ENCODE measurements at places on chromosomes 2 and 18.

DNA sequence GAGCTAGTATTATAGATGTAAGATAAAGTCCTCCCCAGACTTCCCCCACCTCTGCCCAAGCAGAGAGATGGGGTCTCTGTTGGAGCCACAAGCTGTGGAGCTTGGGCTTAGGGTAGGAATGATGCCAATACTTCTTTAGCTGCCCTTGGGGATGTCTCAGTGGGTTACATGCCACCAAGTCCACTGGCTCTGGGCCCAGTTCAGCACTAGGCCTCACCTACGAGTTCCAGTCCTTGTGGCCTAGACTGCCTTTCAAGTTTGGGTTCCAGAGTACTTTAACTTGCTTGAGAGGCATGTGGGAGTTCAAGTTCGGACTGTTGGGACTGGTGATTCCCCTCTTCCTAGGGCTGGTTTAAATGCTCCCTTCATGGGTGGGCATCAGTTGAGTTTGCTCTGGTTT, 272.4 kb downstream of the PTPRM start:
- DNase-seq: no peak

GRCh38 chr2:233178994-233179847, 72.3 kb upstream of the ATG16L1 start:
- no peak for DNase-seq

- no peak for DNase-seq
These were observed 172.8 kb downstream of the RNF144A start for GRCh38 chr2:7089898-7090510.

GRCh38 chr18:66495844-66496243, 108.0 kb downstream of the CDH19 start:
- DNase-seq: no peak

DNA sequence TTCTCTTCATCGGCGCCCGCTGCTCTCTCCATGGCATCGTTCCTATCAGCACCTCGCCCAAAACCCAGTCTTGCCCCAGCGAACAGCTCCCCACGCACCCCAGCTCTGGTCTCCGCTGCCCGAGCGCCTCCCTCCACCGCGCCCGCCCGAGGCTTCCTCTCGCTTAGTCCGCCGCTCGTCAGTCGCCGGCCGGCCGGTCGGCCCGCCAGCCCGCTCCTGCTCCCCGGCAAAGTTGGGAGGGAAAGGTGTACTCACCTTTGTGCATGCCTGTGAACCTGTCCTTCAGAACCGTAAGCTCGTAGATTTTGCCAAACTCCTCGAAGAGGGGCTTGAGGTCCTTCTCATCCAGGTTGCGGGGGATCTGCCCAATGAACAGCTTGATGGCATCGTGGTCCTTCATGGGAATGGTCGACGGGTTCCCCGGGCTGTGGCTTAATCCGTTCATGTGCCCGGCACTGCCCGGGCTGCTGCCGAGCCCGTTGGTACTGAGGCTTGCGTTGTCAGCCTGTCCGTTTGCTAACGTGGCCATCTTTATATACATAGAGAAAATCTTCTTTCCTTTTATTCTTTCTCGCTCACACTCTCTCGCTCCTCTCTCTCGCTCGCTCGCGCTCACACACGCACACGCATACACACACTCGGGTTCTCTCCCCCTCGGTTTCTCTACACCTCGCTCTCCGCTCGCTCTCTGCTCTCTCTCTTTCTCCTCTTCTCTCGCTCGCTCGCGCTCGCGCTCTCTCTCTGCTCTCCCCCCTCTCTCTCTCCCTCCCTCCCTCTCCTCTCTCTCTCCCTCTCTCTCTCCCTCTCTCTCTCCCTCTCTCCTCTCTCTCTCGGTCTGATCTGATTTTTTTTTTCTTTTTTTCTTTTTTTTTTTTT, at the start of gene CELF4:
TSS of gene CELF4 (minus strand) at position 698 of the 876 bp plus-strand sequence.
- DNase-seq: no peak

DNA sequence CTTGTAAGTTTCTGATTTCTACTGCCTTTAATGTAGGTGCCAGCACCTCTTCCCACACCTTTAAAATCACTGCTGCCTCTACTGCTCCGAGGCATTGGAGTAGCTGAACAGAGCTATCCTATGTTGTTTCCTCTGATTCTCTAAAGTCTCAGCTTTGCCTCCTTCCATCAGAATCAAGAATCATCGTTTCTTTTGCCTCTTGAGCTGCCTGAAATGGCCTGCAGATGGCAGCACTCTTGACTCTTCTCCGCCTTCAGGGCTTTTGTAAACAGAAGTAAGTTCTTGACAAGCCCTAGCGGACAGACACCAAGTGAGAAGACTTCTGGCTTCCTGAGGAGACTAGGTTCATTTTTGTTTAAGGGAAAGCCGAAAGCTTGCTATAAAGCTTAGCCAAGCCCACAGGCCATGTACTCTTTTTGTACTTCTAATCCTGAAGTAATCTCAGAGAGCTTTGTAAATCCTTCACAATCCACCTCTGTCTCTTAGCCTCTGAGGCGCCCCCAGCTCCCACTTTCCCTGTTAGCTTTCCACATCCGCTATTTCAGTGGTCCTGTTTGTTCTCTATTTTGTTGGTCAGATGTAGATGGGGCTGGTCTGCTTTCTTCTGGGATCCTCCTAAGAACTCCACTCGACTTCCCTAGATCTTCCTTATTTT, 48.4 kb downstream of the GTF3C3 start:
- DNase-seq: peak; percentile 44

DNA sequence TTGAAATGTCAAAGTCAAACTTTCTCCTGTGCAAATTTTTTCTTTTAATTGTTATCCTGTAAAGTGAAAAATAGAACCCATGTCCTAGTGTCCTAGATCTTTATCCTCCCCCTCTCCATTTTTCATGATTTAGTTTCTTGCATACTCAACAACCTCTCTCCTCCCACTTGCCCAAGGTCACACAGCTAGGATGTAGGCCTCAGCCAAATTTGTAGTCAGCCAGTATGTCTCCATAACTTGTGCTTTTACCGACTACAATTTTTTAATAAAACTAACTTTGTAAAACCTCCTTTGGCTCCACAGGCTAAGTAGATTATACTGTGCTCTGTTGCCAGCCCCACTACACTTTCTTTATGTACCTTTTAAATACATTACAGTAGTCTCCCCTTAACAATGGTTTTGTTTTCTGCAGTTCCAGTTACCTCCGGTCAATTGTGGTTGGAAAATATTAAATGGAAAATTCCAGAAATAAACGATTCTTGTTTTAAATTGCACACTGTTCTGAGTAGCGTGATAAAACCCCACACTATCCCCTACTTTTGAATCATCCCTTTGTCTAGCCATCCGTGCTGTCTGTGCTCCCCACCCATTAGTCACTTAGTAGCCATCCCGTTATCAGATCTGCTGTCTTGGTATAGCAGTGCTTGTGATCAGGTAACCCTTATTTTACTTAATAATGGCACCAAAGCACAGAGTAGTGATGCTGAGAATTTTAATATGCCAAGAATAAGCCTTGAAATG, 22.8 kb downstream of the GULP1 start:
- no peak for DNase-seq

- DNase-seq: no peak
These were observed 36.2 kb downstream of the MAL start for GRCh38 chr2:95061601-95062183.

DNA sequence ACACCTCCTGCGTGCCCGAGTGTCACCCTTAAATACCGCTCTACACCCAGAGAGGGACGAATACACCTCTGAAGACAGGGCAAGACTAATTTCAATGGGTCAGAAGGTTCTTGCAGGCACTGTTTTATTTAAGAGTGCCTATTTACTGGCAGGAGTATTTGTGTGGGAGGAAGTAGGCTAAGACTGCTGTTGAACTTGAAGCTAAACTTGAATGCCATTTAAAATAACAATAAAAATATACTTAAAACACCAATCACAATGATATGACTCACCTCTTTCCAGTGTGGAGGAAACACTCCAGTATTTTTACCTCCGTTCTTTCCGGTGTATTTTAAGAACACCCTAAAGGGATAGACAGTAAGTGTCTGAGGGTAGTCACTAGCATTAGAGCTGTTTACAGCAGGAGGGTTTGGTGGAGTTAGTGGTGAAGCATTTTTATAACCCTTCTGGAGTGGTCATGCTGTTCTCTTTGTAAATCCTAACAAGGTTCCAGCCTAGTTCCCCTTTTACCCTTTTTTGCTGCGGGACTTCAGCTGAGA, 9.6 kb upstream of the HOXD1 start:
- no peak for DNase-seq

DNA sequence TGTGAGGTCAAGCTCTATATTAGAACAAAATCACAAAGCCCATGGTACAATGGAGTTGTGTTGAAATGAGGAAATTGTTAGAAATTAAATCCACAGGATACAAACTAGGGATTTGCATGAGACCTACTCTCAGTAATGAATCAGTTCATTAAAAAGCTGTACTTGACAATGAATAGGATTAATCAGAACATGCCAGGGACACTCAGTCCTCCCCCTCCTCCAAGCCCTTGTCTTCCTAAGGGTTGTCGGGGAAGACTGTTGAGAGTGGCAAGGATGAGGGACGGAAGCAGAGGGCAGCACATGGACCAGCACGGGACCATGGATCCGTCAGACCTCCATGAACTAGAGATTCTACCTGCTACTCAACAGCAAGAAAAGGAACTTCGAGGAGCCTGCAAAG, 39.8 kb downstream of the SPRED2 start:
- no peak for DNase-seq

DNA sequence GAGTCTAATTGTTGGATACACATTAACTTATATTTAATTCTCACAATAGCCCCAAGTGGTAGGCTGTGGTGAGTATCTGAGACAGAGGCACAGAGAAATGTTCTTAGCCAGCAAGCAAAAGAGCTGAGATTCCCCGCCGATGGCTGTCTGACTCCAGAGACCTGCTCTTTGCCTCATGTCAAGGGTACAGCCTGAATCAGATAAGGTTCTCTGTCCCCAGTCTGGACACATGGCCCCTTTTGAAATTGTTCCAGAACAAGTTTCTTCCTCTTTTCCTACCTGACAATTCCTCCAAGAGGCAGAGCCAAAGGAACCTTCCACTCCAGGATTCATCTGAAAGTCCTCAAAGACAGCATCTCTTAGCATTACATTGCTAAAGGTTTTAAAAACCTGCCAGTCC, 512.9 kb upstream of the TNP1 start:
- no peak for DNase-seq

DNA sequence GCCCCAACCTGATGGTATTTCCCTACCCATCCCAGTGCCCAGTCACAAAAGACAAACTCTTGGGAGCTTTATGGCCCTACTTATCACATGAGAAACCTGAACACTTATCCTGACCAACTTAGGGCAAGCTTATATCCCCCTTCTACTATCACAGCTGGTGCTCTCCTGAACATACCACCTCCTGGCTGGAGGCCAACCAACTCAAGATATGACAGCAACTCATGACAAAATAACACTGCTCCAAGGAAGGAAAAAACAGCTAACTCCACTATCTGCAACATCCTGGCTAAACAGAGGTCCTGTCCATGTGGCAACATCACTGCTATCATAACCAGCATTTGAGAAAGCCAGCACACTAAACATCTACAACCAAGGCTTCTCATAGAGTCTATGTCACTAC, 20.9 kb upstream of the CLASP1 start:
- DNase-seq: no peak

GRCh38 chr18:74856928-74857327, 259.3 kb downstream of the ZNF407 start:
- DNase-seq: no peak

DNA sequence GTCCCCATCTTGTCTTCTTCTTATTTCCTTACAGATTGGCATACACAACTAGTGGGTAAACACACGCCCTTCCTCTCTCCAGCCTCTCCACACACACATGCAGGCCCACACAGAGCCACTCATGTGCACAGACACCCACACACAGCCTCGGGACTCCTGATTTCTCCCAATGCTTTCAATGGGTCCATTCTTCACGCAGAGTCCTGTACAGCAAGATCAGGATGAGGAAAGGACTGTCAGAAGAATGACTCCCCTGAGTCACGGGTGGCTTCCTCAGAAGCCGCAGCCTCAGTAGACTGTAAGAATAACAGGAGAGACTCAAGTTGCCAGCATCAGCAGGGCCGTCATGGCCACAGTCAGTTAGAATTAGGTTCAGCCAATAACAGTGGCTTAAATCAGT, 109.1 kb upstream of the GLI2 start:
- no peak for DNase-seq

- no peak for DNase-seq
These were observed 760.0 kb downstream of the EPHA4 start for GRCh38 chr2:220811952-220812570.

DNA sequence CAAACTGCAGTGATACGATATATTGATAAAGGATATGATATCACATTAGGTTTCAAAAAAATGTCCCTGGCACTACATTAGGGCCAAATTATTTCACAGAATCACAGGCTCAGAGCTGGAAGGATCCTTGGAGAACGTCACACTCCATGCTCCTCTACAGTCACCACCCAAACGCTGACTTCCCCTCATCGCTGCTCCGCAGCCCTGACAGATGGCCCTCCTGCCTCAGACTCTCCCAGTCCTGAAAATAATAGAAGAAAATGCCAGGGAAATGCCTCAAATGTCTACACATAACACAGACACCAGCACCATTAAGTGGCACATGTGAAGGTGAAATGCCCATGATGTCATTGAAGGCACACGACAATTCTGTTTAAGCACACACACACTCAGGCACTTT, 72.0 kb downstream of the ZNF521 start:
- no peak for DNase-seq

DNA sequence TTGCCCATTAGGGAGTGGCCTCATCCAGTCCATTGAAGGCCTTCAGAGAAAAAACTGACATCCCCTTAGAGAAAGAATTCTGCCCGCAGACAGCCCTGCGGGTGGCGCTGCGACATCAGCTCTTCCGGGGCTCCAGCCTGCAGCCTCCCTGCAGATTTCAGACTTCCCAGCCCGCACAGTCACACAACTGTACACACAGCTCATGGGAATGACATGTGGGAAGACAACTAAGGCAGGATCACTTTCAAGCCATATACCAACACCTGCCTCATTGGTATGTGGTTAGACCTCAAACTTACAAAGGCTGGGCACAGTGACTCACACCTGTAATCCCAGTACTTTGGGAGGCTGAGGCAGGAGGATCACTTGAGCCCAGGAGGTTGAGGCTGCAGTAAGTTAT, 24.8 kb upstream of the TUBB6 start:
- no peak for DNase-seq

- no peak for DNase-seq
These were observed 42.0 kb downstream of the TMEM182 start for GRCh38 chr2:102803897-102804217.

- no peak for DNase-seq
These were observed 605 bp downstream of the C2orf68 start for GRCh38 chr2:85611217-85611704.

DNA sequence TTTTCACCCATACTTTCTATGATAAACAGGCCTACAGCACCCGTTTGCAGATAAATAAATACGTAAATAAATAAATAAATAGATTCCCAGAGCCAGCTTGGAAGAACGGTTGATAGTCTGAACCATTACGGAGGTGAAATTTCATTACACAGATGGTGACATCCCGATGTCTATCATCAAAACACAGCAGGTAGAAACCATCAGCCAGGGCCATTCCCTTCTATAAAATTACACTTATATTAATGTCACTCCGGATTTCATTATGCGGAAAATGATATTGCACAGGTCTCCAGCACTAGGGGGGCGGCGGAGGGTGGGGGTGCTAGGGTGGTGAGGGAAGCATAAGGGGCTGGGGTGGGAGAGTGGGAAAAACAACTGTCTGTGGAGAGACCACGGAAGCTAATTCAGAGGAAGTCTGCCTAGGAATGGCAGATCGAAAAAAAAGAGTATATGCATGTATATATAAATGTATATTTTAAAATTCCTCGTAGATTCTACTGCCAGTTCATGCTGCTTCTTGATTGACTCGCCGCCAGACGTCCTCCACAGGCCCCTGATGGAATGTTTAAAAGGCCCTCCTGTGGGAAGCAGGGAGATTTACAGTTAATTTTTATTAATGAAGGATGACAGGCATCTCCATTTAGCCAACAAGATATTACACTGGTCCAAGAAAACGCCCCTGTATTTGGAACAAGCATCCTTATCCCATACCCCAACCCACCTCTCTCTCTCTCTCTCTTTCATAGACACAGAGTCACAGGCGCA, 1906.0 kb upstream of the PIK3C3 start:
- DNase-seq: no peak

Measured in AG04450 (cell line).